ENCODE measurements at places on chromosomes 13 and 19. TPM values are rescaled to one million over a fixed set of nuclear protein-coding genes. Genes with fewer than 3 reads are reported as not detected.

DNA sequence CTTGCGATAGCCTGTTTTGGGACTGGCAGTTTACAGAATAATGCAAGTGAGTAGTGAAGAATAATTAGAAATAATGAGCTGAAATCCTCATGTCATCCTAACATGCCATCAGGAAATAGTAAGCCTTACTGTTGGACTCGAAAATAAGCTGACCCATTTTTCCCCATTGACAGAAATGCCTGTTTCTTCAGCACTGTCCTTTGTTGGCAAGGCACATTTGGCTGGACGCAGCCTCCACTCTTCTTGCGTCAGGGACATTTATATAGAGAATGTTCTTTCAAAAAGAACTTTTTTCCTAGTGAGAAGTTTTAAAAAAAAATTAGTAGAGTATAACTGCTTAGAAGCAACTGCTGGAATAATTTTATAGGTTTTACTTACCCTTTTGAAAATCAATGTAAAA, 47.1 kb downstream of the ARHGAP35 start:
- ATAC-seq, result no peak

- ATAC-seq, result peak; percentile 23
Observed at GRCh38 chr19:13190781-13191540, 40.8 kb downstream of the IER2 start.

SELENOV gene
- total RNA-seq, result not detected

GRCh38 chr13:102905905-102906771, 60.3 kb downstream of the ERCC5 start:
- ATAC-seq, result no peak

DNA sequence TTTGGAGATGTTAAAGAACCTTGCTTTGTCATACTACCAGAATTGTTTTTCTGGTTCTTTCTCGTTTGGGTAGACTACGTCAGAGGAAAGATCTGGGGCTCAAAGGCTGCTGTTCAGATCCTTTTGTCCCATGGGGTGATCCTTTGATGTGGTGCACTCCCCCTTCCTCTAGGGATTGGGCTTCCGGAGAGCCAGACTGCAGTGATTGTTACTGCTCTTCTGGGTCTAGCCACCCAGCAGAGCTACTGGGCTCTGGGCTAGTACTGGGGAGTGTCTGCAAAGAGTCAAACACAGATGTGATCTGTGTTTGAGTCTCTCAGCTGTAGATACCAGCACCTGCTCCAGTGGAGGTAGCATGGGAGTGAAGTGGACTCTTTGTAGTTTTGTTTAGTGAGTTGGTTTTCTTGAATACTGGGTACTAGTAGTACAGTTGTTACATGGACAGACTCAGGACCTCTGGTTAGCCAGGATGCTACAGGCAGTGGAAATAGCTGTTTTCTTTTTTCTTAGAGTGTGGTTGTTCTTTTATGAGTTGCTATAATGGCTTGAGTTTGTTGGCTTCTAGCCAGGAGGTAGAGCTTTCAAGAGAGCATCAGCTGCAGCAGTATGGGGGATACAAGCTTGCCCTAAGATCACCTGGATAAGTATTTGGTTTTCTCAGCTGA, 34.4 kb downstream of the DNAJC15 start:
- ATAC-seq, result peak; percentile 37

DNA sequence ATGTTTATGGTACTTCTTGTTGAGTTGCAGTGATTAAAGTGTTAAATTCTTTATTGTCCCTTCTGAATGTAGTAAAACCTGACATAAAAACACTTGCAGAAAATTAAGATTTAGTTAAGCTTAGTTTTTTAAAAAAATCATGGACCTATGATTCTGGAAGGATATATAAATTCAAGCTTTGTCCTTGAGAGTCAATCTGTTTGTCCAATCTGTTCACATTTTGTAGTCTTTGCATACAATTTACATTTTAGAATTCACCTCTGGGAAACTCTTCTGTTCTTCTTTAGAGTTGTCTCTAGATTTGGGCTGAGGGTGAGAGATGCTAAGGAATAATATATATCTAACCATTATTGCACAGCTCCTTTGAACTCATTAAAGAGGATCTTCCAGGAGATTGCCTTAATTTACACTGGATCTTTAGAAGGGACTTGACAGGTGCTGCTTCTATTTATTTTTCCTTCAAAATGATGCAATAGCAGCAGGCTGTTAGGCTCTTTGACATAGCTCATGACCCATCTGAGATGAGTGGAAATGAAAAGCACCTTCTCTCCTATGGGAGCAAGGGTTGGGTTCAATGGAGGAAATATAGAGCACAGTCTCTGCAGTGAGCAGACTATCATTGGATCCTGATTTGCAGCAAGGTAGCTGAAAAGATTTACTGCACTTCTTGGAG, 433.9 kb downstream of the GPC6 start:
- no peak for ATAC-seq

- ATAC-seq, result peak; percentile 92
Observed at GRCh38 chr19:3136684-3137055, 837 bp downstream of the GNA15 start.

NAPSA gene
- 0.40 TPM for total RNA-seq

GRCh38 chr19:23800271-23800670, 41.6 kb upstream of the ZNF681 start:
- ATAC-seq, result no peak

LSR gene
- 66.6 TPM for total RNA-seq

DNA sequence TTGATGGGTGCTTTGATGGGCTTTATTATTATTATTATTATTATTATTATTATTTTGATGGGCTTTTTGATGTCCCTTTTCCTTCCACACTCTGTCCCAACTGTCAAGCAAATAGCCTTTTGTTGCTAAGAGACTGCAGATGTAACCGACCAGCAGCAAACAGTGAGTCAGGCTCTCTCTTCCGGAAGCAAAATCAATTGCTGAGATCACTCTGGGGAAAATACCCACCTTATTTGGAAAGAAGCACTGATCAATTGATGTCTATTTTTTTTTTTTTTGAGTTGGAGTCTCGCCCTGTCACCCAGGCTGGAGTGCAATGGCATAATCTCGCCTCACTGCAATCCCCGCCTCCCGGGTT, 2.9 kb downstream of the LDLR start:
- ATAC-seq, result no peak

- no peak for ATAC-seq
Observed at GRCh38 chr19:52120286-52120685, 19.5 kb downstream of the ZNF616 start.

CACNG7 gene
- total RNA-seq, result not detected

DNA sequence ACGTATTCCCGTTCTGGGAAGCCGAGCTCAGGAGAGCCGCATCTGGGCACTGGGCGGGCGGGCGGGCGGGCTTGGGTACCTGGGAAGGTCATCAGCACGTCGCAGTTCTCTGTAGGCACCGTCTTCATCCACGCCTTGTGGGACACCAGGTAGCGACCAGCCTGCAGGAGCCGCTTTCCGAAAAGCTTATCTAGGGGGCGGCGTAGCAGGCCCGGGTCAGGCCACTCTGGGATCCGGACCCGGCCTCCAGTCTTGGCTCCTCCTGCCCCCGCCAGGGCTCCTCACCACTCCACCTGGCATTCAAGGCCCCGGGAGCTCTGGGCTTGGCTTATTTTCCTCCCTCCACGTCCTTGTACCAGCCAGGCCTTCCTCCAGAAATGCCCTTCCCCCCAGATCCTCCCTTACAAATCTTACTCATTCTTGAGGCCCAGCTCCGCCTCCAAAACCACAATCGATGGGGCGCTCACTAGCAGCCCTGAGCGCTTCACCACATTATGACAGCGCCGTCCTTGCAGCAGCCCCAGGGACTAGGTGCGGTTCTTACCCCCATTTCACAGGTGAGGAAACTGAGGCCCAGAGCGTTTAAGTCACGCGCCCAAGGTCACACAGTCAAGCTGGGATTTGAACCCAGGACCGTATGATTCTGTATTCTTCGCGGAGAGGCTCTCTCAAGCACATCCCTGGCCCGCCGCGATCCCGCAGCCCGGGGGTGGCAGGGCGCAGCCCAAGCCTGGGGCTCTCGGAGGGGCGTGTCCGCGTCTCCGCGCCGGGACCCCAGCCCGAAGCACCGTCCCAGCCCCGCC, 843 bp downstream of the ANO8 start:
- peak; percentile 24 for ATAC-seq

ACTMAP gene
- total RNA-seq, result 5.4 TPM

DNA sequence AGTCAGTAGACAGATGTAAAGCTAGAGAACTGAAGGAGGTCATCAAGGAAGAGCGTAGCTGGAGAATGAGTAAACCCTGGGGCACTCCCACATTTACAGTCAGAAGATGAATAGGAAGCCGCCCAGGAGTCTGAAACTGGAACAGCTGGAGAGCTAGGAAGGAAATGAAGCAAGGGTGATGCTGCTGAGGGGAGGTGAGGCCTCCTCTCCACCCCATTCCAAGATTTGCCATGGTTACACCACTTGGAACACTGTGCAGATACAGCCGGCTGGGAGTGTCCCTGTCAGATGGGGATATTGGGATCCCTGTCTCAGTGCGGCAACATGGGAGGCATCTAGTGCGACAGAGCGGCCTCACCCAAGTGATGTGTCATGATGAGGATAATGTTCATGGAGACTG, 51.8 kb upstream of the GPI start:
- peak; percentile 63 for ATAC-seq

- no peak for ATAC-seq
Observed at GRCh38 chr19:30762651-30763050, 390.5 kb downstream of the ZNF536 start.

- ATAC-seq, result no peak
Observed at GRCh38 chr19:45331411-45331810, 8.7 kb upstream of the CKM start.

CNFN gene
- 1,078 TPM for total RNA-seq

- no peak for ATAC-seq
Observed at GRCh38 chr13:79267560-79267959, 138.5 kb downstream of the RBM26 start.

DNA sequence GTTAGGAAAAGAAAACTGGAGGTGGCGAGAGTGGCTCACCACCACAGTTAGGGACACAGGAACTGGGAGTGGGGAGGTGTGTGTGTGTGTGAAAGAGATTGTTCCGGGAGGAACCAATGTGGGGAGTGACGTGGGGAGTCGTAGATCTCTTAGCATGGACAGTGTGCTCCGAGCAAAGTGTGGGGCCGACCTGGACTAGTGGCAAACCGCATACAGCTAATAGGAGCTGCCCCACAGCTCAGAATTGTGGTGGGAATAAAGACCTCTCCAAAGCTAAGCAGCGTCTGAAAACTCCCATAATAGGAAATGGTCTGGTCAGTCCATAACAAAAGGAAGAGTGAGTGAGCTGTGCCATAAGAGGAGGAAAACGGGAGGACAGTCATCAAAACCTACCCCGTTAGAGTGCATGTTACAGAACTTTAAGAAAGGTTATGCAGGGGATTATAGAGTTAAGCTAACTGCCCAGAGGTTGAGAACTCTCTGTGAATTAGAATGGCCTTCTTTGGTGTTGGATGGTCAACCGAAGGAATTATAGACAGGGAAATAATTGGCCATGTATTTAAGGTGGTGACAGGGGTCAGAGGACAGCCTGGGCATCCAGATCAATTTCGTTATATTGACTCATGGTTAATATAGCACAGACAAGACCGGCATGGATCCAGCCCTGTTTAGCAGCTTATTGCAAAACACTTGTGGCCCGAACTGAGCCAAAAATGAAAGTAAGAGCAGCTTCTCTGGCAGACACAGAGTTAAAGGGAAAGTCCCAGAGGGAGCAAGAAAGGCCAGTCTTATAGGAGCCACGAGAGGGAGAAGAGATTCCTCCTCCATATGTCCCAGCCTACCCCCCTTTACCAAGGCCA, 8.9 kb upstream of the SLC15A1 start:
- peak; percentile 87 for ATAC-seq

APOC4 gene
- not detected for total RNA-seq

DNA sequence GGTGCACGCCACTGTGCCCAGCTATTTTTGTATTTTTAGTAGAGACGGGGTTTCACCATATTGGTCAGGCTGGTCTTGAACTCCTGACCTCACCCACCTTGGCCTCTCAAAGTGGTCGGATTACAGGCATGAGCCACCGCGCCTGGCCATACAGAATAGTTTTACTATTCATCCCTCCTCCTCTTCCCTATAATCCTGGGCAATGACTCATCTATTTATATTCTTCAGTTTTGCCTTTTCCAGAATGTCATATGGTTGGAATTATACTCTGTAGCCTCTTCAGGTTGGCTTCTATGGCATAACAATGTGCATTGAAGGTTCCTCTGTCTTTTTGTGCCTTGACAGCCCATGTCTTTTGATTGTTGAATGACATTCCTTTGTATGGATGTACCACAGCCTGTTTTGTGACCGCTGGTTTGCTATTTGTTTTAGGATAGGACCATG, 22.2 kb upstream of the LRP3 start:
- no peak for ATAC-seq

YIF1B gene
- total RNA-seq, result 43.1 TPM

DNA sequence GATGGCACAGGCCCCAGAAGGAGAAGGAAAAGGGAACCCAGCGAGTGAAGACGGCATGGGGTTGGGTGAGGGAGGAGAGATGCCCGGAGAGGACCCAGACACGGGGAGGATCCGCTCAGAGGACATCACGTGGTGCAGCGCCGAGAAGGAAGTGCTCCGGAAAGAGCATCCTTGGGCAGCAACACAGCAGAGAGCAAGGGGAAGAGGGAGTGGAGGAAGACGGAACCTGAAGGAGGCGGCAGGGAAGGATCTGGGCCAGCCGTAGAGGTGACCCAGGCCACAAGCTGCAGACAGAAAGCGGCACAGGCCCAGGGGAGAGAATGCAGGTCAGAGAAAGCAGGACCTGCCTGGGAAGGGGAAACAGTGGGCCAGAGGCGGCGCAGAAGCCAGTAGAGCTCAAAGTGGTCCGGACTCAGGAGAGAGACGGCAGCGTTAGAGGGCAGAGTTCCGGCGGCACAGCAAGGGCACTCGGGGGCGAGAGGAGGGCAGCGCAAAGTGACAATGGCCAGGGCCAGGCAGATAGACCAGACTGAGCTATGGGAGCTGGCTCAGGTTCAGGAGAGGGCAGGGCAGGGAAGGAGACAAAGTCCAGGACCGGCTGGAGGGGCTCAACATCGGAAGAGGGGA, 1.1 kb downstream of the PPP1R12C start:
- ATAC-seq, result peak; percentile 36

GAMT gene
- 19.2 TPM for total RNA-seq

BRME1 gene
- total RNA-seq, result 5.7 TPM

NHLRC3 gene
- total RNA-seq, result 7.6 TPM

All from esophagus mucosa (tissue), 1 donor.